Stimulated activated CD8-positive, alpha-beta memory T cell treated with anti-CD3 and anti-CD28 coated beads, Interleukin-2, amount 100 ng/mL, for 1 hour (primary cell): ENCODE measurements at places on chromosomes 6 and 20.

- no peak for DNase-seq
Measured at GRCh38 chr20:63228806-63229205, 6.9 kb upstream of the BIRC7 start.

GRCh38 chr20:43194137-43194536 is 4.4 kb upstream of the PTPRT start:
- DNase-seq, result no peak

DNA sequence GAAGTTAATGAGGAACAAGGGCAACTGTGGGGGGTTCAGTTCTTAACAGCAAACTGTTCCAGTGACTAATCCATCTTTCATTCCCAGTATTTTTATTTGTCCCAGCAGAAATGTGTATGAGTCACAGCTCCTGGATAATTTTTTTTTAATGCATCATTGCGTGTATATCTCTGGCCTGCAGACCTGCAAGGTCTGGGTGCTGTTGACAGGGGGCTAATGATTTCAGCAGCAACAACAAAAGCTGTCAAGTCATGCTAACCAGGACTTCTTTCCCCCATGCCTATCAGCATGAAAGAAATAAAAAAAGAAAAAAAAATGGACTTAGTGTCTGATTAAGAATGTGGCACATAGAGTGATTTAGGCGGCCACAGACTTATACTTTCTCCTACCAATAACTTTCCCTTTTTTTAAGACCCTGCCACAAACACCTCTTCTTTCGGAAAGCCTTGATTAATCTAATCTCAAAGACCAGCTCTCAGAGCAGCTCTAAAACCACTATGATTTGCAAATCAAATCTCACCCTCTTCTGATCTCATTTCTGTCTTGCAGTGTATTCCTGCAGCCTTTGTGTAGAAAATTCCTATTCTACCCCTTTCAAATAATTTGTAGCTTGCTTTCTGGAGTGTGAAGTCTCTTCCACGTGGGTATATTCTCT is 14.2 kb upstream of the PREX1 start:
- no peak for DNase-seq

- DNase-seq, result no peak
Measured at GRCh38 chr6:46299253-46299652, 128.5 kb upstream of the ENPP5 start.

GRCh38 chr6:128417698-128418097 is 102.7 kb downstream of the PTPRK start:
- no peak for DNase-seq

GRCh38 chr6:111603685-111604084 is 2.0 kb downstream of the TRAF3IP2 start:
- DNase-seq, result no peak

DNA sequence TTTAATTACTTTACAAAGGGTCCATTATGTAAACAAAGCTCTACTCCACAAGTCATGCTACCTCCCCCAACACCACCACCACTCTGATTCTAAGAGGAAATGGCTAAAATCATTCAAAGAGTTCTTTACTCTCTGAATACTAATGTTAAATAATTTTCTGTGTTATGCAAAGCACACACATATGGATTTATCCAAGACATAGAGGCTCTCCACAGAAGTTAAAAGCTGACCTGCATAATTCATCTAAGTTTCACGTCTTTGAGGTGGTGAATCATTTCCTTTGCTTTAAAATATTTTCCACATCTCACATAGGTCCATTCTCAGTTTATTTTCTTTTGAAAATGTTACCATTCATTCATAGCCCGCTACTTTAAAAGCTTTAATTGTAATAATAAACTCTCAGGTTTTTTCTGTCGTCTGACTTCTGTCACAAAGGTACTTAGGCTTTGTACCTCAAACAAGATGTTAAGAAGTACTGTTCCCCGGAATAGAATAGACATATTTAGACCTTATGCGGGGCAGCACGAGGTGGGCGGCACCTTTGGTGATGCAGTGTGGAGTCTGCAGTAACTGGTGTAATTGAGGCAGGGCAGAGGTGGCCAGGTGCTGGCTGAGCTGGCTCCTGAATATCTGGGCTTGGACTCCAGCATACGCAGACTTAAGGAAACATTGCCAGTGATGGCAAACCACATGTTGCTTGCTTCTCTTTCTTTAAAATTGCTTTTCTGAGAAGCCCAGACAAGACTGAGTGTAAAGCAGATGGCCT is 55.8 kb downstream of the KIF6 start:
- no peak for DNase-seq

GRCh38 chr6:74892091-74892490 is 313.8 kb downstream of the COL12A1 start:
- no peak for DNase-seq

DNA sequence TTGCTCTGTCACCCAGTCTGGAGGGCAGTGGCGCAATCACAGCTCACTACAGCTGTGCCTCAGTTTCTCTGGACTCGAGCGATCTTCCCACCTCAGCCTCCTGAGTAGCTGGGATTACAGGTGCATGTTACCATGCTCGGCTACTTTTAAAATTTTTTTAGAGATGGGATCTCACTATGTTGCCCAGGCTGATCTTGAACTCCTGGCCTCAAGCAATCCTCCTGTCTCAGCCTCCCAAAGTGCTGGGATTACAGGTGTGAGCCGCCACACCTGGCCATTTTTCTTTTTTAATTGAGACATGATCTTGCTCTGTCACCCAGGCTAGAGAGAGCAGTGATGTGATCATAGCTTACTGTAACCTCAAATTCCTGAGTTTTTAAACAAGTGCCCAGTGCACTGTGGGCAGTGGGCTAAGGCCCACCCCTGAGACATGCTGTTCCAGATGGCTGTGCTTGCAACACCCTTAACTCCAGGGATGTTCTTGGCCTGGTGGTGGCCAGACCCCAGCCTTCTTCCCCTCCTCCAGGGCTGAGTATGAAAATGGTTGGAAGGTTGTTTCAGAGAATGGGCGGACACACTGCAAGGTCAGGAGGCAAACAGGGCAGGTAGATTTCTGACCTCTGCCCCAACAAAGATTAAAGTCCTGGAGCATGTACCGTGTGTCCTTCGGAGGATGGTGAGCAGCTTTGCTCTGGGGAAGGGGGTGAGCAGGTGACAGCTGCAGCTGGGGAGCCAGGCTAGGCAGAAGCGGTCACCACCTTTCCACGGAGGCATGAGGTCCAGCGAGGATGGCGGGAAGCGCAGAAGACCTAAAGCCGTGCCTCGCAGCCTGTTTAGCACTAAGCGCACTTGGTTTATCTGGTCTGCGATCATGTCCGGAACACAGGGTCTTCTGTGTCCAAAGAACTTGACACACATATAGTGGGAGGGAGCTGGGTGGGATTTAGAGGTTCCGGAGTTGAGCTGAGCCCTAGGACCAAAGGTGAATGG is 1.4 kb upstream of the FAM83C start:
- no peak for DNase-seq

- DNase-seq, result no peak
Measured at GRCh38 chr6:141169419-141169818, 963.3 kb upstream of the GJE1 start.

DNA sequence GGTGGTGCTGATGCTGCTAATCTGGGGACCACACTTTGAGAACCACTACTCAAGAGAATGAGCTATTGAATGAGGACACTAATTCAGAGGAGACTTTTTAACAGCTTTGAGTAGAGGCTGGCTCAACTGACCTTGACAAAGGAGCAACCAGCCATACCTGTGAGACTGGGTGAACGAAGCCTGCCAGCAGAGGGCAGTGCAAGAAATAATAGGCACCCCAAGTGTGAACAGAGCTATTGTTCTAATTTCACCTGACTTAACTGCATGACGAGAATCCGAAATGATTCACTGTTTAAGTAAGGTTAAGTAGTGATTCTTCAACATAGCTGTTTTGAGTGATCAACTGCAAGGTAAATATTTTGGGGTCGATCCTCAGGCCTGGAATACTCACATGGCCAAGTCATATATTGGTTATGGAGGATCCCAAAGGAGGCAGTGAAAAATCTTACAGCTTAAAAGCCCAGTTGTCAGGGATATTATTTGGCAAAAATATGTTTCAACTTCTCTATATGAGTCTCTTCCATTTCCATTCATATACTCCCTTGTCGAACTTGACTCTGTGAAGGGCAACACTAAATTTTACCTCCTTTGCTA is 550.5 kb upstream of the MARCKS start:
- no peak for DNase-seq
